Activated CD4-positive, alpha-beta T cell treated with anti-CD3 and anti-CD28 coated beads for 1 hour (primary cell): ENCODE measurements at places on chromosomes 5 and 9.

- DNase-seq, result no peak
Observed at GRCh38 chr9:7580568-7580967, 219.0 kb downstream of the DMAC1 start.

DNA sequence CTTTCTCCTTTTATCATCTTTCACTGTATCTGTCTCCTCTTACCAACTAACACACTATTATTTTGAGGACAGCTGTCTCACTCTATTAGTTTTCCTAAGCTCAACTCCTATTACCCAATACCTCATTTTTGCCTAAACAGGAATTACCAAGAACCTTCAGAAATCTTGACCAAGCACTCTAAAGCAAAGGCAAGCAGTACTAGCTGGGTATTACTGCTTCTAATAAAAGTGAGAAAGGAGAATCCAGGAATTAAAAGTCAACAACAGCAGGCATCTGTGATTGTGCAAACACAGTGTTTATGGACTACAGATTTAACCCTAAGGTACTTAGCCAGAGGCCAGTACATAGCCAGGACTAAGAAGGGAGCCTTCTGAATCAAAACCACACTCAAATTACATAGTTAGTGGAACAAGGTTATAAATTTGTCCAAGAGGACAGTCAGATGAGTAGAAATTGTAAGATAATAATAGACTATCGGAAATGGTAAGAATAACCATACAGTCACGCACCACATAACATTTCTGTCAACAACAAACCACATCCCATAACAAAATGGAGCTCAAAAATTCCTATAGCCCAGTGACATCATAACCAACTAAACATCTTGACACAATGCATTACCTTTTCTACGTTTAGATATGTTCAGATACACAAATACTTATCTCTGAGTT is 8.3 kb downstream of the RFX3 start:
- no peak for DNase-seq

DNA sequence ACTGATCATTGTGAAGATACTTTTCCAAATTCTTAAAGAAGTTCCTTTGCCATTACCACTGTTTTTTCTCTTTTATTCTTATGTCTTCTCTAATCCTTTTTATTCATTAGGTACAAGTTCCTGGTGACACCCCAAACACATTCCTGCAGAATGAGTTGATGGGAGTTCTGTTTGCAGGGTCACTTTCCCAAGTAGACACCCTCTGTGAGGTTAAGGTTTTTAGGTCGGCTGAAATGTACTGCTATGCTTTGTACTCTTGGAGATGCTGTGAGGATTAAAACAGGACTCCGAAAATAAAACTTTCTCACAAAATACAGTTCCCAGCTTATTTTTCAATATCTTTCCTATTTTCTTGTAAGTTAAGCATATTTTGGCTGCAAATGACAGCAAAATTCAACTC is 143.3 kb upstream of the TLE4 start:
- DNase-seq, result no peak

DNA sequence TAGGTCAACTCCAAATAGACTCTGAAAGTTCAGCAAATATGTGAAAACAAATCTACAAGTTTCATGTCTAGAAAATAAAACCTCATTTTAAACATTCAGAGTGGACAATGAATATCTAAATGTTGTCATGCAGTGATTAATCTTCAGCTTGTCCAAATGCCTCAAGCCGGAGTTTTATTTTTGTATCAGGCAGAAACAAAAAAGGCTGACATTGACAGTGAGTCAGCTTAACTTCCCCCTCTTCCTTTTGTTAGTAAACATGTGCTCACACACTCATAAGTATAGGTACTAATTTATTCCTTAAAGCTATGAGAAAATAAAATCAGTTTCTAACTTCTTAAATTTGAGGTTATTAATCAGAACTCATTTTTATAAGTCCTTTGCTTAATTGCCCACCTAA is 467.9 kb upstream of the DAB2 start:
- no peak for DNase-seq

DNA sequence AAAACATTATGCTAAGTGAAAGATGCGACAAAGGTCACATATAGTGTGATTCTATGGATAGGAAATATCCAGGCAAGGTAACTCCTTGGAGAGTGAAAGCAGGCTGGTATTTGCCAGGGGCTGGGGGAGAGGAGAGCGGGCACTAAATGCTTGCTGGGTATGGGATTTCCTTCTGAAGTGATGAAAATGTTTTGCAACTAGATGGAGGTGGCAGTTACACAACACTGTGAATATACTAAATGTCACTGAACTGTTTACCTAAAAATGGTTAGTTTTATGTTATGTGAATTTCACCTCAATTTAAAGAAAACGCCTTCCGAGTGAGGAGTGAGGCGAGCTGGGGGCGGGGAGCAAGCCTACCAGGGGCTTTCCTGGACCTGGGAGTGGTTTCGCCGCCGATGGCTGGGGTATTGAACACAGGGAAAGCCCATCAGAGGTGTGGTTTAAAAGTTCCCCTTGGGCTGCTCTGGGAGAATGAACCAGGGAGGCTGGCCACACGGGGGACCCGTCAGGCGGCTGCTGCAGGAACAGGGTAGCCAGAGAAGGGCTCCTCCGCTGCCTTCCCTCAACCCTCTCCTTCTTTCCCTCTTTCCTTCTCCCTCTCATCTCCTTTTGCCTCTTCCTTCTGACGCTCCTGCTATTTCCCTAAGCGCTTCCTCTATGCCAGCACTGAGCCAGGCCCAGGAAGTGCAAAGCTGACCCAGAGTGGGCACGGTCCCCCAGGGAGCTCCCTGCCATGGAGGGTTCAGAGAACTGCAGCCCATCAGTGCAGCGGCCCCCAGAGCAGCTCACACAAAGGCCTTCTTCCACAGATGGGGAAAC is 4.9 kb downstream of the AKNA start:
- DNase-seq, result peak; percentile 48

- DNase-seq, result peak; percentile 96
Observed at GRCh38 chr5:173057062-173057924, 1.1 kb downstream of the CREBRF start.

GRCh38 chr5:159420940-159421339 is 90.7 kb upstream of the IL12B start:
- no peak for DNase-seq

- DNase-seq, result no peak
Observed at GRCh38 chr9:105232207-105232606, 12.2 kb upstream of the SLC44A1 start.

DNA sequence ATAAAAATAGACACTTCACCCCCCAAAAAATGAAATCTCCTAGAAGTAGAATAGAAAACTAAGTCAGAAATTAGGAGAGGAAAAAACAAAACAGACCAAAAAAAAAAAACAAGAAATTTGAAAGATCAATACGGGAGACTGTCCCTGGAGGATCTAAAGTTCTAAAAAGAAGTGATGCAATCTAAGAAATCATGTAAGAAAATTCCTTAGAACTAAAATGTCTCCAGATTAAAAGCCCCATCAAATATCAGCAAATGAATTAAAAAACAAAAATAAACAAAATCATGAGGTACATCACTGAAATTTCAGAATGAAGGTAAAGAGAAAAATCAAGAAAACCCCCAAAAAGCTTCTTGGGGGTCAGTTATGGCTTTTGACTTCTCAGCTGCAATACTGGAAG is 13.5 kb downstream of the FNIP1 start:
- no peak for DNase-seq

- DNase-seq, result no peak
Observed at GRCh38 chr9:91407580-91408318, 15.9 kb downstream of the NFIL3 start.

DNA sequence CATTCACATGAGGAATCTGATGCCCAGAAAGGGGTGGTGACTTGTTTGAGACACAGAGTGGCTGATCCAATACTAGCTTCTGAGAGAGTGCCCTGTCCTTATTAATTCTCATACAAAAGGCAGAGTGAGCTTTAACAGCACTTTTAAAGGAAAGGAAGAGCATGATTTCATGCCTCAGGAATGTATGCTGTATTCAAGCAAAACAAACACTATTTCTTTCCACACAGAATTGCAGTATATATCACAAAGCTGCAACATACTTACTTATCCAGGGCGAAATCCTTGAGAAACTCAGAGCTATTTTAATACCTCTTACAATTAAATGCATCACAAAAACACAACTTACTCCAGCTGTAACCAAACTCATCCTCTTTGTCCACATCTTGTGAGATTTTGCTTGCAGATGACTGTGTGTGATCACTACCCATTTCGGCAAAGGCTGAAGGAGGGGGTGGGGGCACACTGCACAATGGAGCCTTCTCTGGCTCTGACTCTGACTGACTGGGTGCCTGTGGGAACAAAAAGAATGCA is 139.8 kb downstream of the MPDZ start:
- DNase-seq, result no peak

DNA sequence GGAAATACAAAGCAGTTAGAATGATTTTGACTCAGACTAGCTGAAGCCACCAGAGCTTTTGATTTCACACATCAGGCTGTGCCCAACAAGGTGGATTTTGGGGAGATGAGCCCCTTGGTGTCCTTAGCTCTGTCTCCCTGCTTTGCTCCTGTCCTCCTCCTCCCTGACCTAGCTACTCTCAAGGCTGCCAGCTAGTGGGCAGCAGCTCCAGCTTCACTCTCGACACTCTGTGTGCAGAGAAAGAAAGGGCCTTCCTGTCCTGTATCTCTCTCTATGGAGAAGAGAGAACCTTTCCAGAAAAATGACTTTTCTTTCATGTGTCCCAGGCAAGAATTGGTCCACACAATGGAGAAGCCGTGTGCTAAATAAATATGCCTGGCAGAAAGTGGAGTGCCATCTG is 446.2 kb downstream of the SEMA5A start:
- no peak for DNase-seq

GRCh38 chr5:55894135-55894534 is 43.0 kb downstream of the IL31RA start:
- no peak for DNase-seq

DNA sequence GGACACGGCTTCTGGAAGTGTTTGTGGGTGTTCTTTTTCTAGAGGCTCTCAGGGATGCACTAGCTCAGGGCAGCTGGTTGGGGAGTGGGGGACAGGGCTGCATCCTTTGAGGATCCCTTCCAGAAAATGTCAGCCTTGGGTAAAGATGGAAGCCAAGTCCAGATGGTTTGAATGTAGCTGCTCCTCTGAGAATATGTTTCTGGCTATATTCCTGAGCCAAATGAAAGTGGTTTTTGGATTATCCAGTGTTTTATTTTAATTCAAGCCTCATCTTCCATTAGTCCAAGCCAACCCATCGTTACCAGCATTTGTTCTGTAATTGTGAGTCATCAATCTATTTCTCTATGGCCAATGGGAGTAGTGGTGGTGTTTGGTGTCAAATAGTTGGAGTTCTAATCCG is 70.4 kb downstream of the SPRY4 start:
- no peak for DNase-seq

DNA sequence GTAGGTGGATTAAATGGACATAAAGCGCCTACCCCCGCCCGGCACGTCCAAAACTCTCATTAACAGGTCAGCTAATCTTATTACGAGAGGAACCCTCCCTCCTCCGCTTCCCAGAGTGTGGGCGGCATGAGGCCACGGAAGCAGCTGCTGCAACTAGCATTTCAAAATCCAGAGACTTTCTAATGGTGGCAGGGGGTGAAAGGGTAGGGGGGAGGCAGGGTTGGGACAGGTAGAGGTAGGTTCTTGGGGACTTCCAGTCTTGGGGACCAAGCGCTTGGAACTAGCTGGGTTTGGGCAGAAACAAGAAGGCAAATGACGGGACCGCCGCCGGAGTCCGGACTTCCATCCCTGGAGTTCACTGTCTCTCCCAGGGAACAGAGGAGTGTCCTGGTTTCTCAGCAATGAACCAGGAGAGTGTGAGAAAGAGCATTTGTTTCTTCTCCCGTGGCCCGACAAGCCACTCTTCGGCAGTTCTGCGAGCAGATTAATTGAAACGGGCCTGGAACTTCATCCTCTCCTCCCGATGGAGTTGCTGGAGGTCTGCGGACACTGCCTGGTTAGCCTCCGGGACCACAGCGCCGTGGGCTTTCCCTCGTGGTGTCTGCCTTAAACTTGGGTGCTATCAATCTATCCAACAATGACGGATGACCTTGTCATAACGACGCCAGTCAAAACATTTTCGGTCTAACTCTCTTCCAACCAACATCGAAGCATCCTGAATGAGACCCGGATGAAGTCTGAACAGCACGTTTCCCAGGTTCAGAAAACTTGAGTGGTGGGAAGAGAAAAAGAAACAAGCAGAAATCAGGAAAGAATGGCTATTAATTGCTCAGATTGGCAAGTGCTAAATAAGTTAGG is 1.6 kb upstream of the PRDM6 start:
- DNase-seq, result no peak

DNA sequence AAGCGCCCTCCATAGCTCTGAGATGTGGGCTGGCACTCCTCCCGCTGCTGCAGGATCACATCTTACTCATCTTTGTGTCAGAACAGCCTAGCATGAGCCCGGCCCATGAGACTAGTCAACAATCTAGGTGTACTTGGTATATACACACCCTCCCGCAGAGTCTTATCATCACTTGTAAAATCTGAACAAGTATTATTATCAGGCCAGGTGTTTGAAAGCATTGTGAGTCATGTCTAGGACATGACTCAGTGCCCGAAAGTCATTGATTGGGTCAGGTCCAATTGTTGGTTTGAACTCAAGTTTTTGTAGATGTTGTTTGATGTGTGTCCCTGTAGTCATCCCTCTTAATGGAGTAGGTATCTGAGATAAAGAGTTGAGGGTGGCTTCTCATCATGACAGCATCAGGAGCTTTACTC is 108.7 kb downstream of the CFAP90 start:
- no peak for DNase-seq

- DNase-seq, result no peak
Observed at GRCh38 chr5:38018016-38018415, 178.2 kb upstream of the GDNF start.

GRCh38 chr9:121305269-121305994 is 37.5 kb downstream of the GSN start:
- no peak for DNase-seq

- DNase-seq, result no peak
Observed at GRCh38 chr5:124438903-124439281, 307.5 kb downstream of the ZNF608 start.

DNA sequence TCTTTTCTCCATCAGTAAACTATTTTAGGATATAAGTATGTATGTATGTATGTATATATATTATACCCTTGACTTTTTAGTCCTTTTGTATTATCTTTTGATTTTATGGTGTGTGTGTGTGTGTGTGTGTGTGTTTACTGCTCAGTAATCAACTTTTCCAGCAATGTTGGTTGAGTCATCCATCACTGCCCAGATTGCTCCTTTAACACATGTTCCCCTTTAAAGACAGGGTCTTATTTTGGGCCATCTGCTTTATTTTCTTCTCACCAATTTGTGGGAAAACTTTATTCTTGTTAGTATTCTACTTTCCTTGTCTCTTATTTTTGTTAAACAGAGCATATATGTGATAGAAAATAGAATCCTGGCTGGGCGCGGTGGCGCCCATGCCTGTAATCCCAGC is 28.1 kb downstream of the ANKRD33B start:
- DNase-seq, result no peak

DNA sequence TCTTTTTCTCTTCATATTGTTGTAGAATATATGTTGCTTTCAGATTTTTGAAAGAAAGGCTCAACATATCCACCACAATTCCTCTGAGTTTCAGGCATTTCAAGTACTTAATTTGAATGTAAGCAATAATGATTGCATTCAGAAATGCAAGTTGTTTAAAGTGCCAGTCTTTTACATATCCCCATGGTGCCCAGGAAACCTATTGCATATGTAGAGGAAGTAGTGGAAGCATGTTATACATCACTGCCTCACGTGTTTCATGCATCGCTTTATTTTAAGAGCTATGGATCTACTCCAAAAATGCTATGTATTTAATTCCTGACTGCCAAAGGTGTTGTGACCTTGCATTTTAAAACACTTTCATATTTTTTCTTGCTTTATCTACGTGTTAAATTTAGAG is 28.1 kb downstream of the CPEB4 start:
- DNase-seq, result no peak

- DNase-seq, result no peak
Observed at GRCh38 chr5:124948062-124948753, 201.8 kb upstream of the ZNF608 start.
